ENCODE measurements at places on chromosomes 1 and 21.
A peak's percentile ranks its signal among the peaks of the same experiment; 100 is the strongest.

DNA sequence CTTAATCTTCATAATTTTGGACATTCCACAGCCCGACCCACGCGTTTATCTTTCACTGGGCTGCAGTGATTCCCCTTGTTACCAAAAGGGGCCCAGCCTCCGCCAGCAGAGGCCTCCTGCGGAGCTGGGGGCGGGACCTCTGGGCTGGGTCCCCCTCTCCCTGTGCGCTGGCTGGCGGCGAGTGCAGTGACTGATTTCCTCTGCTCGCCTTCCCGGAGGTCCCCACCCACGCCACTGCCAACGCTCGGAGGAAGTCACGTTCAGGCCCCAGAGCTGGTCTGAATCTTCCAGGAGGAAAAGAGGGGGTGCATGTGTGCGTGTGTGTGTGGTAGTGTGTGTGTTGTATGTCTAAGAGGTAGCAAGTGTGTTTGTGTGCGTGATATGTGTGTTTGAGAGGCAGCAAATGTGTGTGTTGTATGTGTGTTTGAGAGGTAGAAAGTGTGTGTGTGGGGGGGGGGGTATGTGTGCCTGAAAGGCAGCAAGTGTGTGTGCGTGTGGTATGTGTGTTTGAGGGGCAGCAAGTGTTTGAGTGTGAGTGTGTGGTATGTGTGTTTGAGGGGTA, 35.0 kb upstream of the JAK1 start:
- peak; percentile 68 for DNase-seq

DNA sequence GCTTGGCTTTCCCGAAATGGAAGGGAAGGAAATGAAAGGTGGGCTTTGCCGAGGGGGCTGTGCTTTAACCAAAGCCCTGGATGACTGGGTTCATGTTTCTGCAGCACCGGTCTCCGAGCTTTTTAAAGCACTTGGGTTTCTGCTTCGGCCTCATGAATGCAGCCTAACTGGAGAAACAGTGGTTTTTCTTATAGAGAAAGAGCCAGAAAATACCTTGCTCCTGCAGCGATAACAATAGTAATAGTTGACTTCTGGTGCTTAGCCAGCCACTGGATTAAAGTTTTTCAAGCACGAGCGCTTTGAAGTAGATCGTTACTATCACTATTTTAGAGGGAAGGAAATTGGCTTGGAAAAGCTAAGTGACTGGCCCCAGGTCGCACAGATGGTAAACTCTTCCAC, 500 bp upstream of the DOCK7 start:
- DNase-seq: no peak

DNA sequence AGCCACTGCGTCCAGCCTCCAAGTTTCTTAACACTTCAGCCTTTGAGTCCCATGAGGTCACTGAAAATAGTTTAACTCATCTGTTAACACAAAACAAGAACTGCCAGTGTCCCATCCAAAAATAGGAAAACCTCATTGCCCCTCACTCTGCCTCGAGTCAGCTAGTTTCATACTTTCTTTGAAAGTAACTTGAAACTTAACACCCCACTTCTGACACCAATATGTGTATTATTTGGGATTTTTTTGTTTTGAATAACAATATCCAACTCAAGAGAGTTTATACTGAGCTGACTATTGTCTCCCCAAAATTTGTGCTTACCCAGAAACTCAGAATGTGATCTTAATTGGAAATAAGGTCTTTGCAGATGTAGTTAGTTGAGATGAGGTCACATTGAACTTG, 16.9 kb upstream of the PIK3CD start:
- DNase-seq: no peak

GRCh38 chr1:244603498-244603897, 49.4 kb upstream of the DESI2 start:
- DNase-seq: no peak

- DNase-seq: no peak
Observed at GRCh38 chr1:63784489-63785390, 10.9 kb downstream of the ROR1 start.

GRCh38 chr1:156694690-156694962, 10.8 kb downstream of the CRABP2 start:
- DNase-seq: no peak

DNA sequence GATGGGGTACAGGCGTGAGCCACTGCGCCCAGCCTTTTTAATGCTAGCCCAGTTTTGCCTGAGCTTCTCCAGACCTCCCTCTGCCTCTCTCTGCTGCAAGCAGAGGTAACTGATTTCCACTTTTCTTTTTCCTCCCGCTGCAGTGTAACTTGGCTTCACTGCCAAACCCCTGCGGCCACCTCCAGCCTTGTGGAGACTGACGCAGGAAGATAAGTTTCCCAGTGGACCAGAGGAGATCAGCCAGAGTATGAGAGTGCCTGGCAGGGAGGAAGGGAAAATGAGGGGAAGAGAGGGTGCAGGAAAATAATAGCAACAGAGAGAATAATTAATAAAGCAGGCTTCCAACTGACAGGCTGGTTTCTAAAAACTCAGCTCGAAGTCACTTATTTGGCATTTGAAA, 143.7 kb downstream of the PCNX2 start:
- DNase-seq: no peak

- DNase-seq: no peak
Observed at GRCh38 chr1:163295949-163296348, 25.8 kb upstream of the NUF2 start.

DNA sequence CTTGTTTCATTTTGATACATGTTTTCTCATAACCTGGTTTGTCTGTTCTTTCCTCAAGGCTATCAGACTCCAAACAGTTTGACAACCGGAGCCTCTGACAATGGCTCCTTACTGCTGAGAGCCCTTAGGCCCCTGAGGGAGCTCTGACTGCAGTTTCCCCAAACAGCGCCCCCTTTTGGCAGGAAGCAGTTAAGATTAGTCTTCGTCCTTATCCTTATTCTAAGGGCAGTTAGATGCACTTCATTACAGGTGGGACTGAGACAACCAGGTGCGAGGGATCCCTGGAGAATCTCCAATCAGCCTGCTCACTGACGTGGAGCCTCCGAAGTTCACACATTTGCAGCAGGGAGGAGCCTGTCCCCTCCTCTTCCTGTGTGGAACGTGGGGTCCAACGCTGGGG, 393.1 kb downstream of the BRINP3 start:
- DNase-seq: no peak

DNA sequence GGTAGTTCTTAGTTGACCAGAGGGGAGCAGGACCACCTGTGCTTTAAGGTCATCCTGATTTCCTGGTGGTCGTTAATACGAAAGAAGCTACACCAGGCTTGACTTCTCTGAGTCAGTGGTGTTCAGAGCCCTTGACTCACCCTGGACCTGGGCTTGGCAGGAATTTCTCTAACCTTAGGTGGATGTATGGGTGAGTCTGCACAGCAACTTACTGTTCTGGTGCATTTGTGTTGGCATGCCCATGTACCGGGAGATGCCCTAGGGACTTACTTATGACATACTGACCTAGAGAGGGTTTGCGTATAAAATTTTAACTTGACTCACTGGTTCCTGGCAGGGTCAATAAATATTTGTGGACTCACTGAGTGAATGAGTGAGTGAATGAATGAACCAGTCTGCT, 304.6 kb downstream of the DISC1 start:
- no peak for DNase-seq

- DNase-seq: no peak
Observed at GRCh38 chr1:99218572-99218971, 45.7 kb upstream of the PLPPR4 start.

DNA sequence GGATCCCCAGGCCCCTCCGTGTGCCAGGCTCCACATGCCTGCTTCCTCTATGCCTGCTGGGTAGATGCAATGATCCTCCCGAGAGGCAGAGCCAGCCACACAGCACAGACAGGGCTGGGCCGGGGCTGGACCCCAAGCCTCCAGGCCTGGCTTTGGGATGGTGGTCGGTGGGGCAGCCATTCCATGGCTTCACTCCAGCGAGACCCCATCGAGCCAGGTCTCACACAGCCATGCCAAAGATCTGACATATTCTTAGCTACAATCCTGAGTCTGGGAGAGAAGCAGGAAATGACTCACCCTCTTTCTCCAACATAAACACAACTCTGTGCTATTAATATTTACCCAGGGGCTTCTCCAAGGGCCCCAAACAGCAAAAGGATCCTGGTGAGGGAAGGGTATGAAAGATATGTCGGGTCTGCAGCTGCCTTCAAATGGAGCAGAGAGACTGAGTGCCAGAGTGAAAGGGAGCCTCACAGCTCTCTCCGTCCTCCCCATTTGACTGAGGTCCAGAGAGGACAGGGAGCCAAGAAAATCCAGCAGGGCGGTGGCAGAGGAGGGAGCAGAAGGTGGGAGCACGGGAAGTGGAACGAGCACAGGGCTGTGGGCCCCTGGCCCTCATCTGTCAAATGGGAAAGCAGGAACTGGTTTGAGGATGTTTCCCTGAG, 639.5 kb downstream of the MATN1 start:
- no peak for DNase-seq

DNA sequence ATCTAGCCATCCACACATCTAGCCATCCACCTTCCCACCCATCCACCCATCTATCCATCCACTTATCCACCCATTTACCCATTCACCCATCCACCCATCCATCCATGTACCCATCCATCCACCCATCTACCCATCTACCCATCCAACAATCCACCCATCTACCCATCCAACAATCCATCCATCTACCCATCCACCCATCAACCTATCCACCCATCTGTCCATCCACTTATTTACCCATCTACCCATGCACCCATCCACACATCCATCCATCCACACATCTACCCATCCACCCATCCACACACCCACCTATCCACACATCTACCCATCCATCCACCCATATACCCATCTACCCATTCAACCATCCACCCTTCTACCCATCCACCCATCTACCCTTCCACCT, 238.4 kb downstream of the DYRK1A start:
- no peak for DNase-seq

- no peak for DNase-seq
Observed at GRCh38 chr21:46081862-46082712, 15.8 kb upstream of the COL6A2 start.

DNA sequence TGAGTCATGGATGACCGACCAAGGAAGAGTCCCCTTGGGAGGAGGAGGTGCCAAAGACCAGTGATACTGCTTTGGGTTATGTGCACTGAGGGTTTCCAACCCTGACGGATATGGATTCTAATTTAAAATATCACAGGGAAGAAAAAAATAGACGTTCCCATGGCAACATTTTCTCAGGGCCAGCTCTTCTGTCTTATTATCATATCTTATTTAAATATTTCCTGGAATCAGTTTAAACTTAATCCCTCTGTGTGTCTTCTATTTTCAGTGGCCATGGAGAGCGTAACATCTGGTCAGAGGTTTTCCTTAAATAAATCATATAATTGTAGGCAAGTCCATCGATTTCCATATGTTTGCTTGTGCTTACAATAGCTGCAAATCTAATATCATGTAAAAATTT, 205.4 kb upstream of the FMN2 start:
- DNase-seq: no peak

DNA sequence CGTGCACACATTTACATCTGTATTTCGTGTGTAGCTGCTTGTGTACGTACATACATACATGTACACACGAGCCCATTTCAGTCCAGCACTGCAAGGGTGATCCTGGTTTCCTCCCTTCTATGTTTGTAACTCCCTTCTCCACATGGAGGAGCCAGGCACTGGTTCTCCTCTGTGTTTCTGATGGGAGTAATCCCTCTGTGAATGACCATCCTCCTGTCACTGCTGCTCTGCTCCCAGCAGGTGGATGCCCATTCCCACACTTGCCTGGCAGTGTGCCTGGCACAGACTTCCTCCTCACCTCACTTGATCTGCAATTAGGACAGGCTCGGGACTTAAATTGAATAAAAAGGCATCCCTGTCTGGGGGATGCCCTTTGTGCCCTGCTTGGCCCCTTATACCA, 37.1 kb downstream of the TRAPPC10 start:
- DNase-seq: no peak

DNA sequence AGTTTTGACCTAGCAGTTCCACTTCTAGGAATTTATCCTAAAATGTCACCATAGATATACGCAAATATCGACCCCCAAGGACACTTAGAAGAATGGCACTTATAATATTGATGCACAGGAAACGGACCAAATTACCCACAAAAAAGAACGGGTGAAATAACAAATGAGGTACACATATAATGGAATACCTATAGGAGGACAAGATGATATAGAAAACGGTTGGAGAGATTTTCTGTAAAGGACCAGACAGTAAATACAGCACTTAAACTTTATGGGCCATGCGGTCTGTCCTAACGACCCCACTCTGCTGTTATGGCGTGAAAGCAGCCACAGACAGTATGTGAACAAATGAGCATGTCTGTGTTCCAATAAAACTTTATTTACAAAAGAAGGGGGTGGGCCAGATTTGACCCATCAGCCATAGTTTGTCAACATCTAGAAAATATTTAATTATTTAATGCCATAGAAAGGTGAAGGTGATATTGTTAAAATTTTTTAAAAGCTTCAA, 2.4 kb downstream of the TMPRSS3 start:
- no peak for DNase-seq

DNA sequence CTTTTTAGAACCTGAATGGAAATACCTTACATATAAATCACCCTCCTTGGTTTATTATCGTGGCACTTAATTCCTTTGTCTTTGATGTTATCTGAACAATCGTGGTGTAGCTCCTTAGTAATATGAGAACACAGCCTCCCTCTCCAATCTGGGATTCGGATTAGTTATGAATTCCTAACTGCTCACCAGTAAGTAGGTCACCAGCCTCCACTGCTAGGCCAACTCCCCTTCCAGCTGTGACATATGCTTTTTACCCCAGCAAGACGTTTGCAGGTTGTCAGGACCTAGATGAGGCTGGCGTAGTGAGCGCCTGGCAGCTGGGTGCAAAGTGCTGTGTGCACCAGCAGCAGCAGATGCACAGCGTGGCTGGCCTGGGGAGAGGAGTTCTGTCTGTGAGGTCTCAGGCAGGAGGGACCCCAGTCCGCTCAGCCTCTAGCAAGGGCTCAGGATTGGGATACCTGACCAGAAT, 38.2 kb downstream of the NTPCR start:
- no peak for DNase-seq

GRCh38 chr1:1125945-1126344, 10.1 kb upstream of the C1orf159 start:
- no peak for DNase-seq

- DNase-seq: peak; percentile 12
Observed at GRCh38 chr1:209607102-209607794, 23.7 kb downstream of the CAMK1G start.

DNA sequence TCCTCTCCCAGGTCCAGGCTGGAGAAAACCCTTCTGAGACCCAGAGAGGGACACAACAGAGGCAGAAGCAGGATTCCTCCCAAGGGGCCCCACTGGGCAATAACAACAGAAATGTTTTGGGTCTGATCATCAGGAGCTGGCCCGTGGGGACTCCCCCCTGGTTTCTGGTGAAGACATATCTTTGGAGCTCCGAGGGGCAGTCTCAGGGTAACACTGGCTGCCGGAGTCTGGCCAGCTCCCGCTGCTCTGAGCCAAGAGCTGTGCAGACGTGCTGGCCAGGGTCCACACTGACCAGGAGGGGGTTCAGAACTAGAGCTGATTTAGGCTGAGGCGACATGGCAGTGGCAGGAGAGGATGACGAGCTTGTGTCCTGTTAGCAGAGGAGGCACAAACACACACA, 13.1 kb downstream of the ECE1 start:
- no peak for DNase-seq

- no peak for DNase-seq
Observed at GRCh38 chr1:112713466-112714312, 1.4 kb downstream of the PPM1J start.

- DNase-seq: no peak
Observed at GRCh38 chr21:38120984-38121855, 135.6 kb upstream of the KCNJ15 start.

GRCh38 chr1:202005958-202006357, 4.4 kb upstream of the ELF3 start:
- DNase-seq: no peak

- no peak for DNase-seq
Observed at GRCh38 chr1:9840176-9840575, 16.4 kb upstream of the CLSTN1 start.

GRCh38 chr1:162185314-162186025, 116.0 kb downstream of the NOS1AP start:
- no peak for DNase-seq

Measured in activated T-cell treated with anti-CD3 and anti-CD28 coated beads for 24 hours (primary cell).